Calu3 (cell line): ENCODE measurements at places on chromosomes 1 and 21. TPM values are rescaled to one million over a fixed set of nuclear protein-coding genes. Genes with fewer than 3 reads are reported as not detected.
A peak's percentile ranks its signal among the peaks of the same experiment; 100 is the strongest.

- H3K27ac ChIP-seq = no peak overlapping the region
- H3K4me1 ChIP-seq = no peaks in the 10 kb centered on the region
- H3K4me3 ChIP-seq = no peak overlapping the region
- H3K36me3 ChIP-seq = no peaks in the 10 kb centered on the region
- no peaks in the 10 kb centered on the region for H3K27me3 ChIP-seq
- peak; percentile 16 for DNase-seq
These were observed 132.7 kb upstream of the FOXD3 start for GRCh38 chr1:63189677-63190076.

DNA sequence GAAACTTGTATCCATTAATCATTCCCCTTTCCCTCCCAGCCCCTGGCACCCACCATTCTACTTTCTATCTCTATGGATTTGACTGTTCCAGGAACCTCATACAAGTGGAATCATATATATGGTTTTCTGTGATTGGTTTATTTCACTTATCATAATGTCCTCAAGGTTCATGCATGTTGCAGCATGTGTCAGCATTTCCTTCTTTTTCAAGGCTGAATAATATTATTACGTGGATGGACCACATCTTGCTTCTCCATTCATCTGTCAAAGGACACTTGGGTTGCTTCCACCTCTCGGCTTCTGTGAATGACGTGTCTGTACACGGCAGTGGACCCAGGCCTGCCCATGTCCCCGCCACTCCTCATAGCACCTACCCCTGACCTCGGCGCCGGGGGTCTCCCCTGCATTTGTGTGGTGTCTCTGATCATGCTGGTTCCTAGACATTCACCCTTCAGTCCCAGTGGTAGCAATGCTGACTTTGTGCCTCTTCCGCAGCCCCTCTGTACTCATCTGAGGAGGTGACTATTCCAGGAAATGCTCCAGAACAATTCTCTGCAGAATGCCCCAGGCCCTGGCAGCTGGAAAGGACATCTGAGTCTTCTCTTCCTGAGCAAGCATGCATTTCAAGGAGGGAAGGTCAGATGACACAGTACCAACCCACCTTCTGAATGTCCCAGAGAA lies 136.9 kb downstream of the PSMG1 start:
- H3K27me3 ChIP-seq = no peaks in the 10 kb centered on the region
- no peak for DNase-seq
- H3K4me1 ChIP-seq = peaks cover 12% of the 10 kb centered on the region
- no peak overlapping the region for H3K27ac ChIP-seq
- H3K36me3 ChIP-seq = no peaks in the 10 kb centered on the region

GRCh38 chr21:32886339-32886738 lies 114.8 kb upstream of the PAXBP1 start:
- H3K4me3 ChIP-seq = peak overlapping the region; percentile 63
- no peaks in the 10 kb centered on the region for H3K36me3 ChIP-seq
- H3K4me1 ChIP-seq = no peaks in the 10 kb centered on the region
- peaks cover 66% of the 10 kb centered on the region for H3K27me3 ChIP-seq

Gene C1orf226
- 10.5 and 14.1 TPM in 2 replicates for total RNA-seq

Gene MR1
- 10.0 and 11.3 TPM in 2 replicates for total RNA-seq

GRCh38 chr1:8249838-8250237 lies 68.1 kb upstream of the SLC45A1 start:
- DNase-seq = no peak
- H3K27ac ChIP-seq = no peak overlapping the region
- no peaks in the 10 kb centered on the region for H3K36me3 ChIP-seq
- H3K4me1 ChIP-seq = no peaks in the 10 kb centered on the region
